ENCODE measurements at places on chromosomes 4 and X.

- DNase-seq, result no peak
These were observed 311.1 kb downstream of the PDGFC start for GRCh38 chr4:156660465-156660864.

DNA sequence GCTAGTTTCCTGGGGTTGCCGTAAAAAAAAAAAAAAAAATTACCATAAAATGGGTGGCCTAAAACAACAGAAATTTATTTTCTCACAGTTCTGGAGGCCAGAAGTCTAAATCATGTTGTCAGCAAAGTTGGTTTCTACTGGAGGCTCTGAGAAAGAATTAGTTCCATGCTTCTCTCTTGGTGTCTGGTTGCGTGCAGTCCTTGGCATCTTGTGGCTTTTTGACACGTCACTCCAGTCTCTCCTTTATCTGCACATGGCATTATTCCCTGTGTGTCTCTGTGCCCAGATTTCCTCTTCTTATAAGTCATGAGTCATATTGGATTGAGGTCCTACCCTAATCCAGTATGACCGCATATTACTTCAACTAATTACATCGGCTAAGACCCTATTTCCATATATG, 38.7 kb downstream of the SPATA4 start:
- no peak for DNase-seq

- DNase-seq, result no peak
These were observed 13.6 kb downstream of the LDB2 start for GRCh38 chr4:16884673-16885460.

DNA sequence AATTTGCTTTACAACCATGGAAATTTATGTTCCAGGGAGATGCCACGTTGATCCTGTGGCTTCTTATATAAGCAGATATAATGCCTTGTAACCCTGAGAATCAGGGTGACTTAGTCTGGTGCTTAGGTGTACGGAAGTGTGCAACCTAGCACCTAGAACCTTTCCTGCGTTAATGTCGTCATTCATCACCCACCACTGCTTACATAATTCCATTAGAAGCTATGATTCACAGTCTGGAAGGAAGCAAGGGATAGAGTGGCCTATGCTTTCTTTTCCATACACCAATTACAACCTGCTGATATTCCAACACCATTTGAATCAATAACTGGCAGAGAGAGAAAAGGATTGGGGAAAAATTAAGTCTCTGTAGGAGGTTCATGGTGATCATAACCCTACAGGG, 17.3 kb upstream of the CXCL8 start:
- DNase-seq, result no peak

GRCh38 chr4:19187691-19188090, 1064.0 kb upstream of the SLIT2 start:
- no peak for DNase-seq

- DNase-seq, result no peak
These were observed 2691.0 kb downstream of the PCDH7 start for GRCh38 chr4:33411182-33411581.

DNA sequence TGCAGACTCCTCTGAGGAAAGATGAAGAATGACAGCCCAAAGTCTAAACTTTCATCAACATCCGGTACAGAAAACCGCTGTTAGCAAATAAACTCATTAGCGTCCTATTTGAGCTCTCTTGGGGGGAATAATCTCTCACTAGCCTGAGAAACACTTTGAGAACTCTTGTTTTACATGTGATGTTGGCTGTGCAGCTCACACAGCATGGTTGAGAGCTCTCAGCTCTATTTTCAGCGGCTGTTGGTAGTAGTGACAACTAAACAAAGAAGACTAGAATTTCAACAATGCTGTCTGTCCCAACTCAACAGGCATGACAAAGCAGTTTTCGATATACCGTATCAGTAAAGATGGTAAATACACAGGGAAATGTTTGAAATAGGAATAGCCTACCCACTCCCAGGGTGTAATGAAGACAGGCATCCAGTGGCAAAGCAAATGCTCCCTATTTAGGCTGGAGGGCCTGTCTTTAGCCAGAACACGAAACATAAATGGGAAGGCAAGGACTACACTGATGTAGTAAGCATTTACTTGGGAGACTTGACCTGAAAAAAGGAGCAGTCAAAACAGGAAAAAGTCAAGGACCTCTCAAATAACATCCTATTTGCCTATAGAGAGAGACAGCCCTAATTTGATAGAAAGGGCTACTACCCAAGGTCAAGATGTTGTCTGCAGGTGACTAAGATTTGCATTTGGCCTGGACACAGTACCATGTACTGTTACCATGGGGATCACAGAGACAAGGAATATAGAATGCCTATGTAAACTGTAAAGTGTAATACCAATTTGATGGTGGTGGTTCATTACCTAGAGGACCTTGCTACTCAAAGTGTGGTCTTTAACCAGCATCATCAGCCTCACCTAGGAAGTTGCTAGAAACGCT, 60.4 kb downstream of the PPEF2 start:
- DNase-seq, result no peak

DNA sequence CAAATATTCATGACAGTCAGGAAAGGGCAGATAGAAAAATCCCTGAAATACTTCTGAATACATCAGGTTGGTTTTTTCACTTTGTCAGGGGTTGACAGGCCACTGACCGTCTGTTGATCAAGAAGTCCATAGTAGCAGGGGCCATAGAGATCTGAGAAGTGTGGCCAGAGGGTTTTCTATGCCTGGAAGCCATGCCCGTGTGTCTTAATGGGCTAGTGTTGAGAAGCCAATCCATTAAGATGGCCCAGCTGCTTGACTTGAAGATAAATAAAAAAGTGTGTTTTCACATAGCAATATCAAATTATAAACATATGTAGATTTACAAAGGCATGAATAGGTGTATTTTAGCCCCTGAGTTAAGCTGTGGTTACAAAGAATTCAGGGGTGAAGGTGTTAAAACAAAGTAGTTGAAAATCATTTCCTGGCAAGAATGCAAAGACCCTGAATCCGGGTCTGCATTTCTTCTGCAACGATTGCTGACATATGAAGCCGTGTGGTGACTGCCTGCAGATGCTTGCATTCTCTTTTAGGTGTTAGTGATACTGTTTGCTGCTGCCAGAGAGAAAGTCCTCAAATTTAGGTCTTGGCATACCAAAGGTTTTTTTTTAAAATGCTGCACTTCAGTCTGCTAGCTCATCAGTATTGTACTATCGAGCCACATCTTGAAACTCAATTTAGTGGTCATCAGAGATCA, 9.3 kb upstream of the LIMCH1 start:
- DNase-seq, result no peak

GRCh38 chrX:10833299-10834169, 213.1 kb upstream of the MID1 start:
- DNase-seq, result no peak

GRCh38 chr4:9781343-9782135, at the start of gene DRD5:
Gene DRD5, plus strand, starts transcription at chr4:9781634. Its CDS starts 396 bp downstream, at chr4:9782030.
- DNase-seq, result no peak

DNA sequence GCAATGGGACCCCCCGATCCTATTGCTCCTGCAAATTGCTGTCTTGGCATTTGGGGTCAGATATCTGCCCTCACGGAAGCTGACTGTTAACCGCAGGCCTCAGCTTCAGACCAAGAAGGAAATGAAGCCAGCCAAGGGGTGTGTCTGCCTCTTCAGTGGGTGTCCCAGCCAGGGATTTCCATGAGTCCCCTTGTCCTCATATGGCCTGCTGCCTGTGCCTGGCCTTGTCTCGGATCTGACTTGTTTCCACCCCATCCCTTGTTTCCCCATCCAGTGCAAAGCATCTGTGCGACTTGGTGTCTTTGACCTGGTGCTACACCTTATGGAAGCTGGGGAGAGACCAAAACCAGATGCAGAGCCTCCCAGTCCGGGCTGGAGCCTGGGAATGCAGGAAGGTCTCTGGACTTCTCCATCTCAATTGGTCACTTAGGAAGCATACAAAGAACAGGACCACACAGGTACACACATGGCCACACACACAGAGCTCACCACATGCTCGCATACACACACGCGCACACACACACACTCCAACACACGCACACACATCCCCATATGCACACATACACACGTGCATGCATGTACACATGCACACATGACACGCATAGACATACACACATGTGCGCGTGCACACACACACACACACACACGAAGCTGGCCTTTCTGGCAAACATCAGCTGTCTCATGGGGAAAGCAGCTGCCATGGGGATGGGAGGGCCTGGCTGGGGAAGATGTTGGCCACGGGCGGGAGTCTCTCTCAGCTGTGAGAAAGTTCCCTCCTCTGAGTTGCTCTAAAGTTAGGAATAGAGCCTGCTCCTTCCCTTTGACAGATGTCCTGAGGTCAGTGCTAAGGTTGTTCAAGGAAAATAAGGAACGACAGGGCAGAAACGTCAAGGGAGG, 65.5 kb downstream of the CRMP1 start:
- DNase-seq, result no peak

GRCh38 chrX:132489578-132490419, 961 bp upstream of the MBNL3 start:
- DNase-seq, result no peak
